SHP77 treated with DMSO at 0.1 percent for 48 hours (cell line): ENCODE measurements at places on chromosomes 1 and 21.

DNA sequence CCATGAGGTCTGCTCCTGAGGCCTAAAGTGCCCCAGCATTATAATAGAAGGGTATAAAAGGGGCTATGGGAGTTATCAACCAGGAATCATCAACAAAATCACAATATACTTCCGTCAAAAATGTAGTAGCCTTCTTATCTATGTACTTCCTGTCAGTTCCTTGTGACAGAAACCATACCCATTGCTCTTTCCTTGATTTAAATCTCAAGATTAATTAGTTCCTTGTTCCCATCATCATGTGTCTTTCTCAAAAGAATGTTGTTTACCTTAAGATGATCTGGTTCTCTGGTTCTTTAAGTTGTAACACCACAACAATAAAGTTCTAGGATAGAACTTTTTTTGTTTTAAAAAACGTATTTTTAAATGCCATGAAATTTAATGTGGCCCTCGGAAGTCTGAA is 833.3 kb downstream of the LTN1 start:
- DNase-seq = no peak

- no peak for DNase-seq
These were observed 322.5 kb downstream of the SIPA1L2 start for GRCh38 chr1:232307296-232308017.

DNA sequence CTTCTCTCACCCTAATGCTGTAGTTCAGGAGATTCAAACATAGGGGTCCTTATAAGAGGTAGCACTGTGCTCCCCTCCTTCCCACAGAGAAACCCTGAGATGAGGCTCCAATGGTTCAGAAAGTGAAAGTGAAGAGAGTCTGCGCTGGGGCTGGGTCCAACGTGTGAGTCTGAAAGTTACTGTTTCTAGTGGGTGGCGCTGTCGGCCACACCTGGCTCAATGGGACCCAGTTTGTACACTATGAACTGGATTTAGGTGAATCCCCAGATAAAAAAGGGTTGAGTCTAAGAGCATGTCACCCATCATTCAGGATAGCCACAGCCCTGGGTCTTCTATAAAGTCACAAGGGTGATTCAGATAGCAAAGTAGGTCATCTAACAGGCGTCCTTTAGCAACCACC is 2.8 kb downstream of the SMCP start:
- no peak for DNase-seq

GRCh38 chr1:71364236-71364635 is 283.4 kb upstream of the ZRANB2 start:
- DNase-seq = no peak

- no peak for DNase-seq
These were observed 51.1 kb downstream of the KCNH1 start for GRCh38 chr1:211082824-211083223.

- no peak for DNase-seq
These were observed 35.4 kb upstream of the SCMH1 start for GRCh38 chr1:41277371-41277975.

- DNase-seq = no peak
These were observed 119.6 kb downstream of the TOMM20 start for GRCh38 chr1:235009074-235009473.

- no peak for DNase-seq
These were observed 54.7 kb upstream of the EPS8L3 start for GRCh38 chr1:109818271-109818987.

DNA sequence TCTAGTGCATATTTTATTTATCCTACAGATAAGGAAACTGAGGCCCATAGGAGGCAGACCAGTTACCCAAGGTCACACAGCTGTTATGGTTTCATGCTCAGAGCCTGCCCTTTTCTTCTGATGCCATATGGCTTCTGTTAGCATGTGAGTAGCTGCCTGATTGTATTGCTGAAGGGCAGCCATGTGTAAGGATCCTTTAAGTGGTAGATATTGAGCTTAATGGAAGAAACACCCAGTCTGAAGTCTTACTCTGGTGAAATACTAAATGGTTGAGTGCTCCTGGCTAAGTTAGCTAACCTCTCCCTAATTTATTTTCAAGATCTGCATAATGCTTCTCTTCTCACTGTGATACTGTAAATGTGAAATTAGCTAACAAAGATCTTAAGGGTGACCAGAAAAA is 30.9 kb downstream of the ADAMTS5 start:
- DNase-seq = no peak

DNA sequence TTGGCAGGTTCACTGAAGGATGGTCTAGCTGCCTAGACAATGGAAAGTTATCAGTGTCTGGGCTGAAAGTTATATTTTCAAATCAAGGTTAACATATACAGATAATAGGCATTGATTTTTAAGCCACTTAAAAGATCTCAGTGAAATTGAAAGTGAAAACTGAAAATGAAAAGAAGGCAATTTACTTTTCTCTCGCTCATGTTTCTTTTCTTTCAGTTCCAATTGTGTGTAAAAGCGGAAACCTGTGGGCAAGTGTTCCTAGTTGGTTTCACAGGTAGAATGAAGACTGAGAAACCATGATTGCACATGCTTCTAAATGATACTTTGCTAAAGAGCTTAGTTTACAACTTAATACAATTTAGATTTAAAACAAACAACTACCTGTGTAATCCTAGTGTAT is 383.7 kb downstream of the ZP4 start:
- DNase-seq = no peak

DNA sequence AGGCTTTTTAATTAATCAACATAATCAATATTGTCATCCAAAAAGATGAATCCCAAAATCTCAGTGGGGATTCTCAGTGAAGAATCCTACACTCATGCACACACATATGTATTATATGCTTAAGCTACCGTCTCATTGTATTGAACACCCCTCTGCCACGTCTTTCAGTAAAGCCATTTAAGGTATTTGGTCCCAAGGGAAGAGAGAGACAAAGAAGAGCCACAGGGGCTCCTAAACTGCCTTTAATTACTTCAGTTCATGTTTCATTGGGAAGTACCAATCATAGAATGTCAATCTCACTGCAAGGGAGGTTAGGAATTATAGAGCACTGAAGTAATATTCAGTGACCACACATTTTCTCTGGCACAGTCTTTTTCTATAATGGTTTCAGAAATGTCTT is 388.6 kb upstream of the NEGR1 start:
- DNase-seq = no peak

DNA sequence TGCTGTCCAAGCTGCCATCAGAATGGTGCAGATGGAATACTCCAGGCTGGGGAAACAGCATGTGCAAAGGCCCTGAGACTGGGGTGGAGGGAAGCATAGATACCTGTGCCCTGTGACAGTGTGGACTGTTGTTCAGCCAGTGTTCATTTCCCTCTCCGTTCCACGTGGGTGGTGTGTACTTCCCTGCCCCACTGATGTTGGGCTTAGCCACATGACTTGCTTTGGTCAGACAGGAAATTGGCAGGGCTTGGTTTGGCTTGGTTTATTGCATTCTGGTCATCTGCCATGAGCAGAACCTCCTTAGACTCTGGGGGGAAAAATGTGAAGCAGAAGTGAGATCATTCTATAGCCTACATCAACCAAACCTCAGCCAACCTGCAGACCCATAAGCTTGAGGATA is 102.4 kb upstream of the IGSF21 start:
- DNase-seq = no peak

DNA sequence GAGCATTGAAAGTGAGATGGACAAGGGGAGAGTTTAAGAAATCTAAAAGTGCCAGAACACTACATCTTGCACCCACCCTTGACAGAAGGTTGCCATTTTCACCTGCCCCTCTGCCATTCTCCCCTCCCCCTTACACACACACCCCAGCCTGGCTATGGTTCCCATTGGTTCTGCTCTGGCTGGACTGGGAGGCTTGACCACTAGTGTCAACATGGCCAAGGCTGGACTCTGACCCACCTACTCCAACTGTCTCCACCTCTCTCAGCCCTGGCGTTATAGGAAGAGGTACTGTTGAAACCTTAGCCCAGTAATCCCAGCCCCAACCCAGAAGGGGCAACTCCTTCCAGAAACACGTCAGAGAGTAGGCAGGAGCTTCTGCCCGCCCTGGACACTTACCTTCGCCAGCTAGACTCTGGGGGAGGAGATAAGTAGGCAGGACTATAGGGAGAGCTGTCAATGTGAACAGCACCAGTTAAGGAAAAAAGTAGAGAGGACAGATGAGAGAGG is 4.5 kb downstream of the CRTC2 start:
- no peak for DNase-seq

GRCh38 chr1:201907621-201908020 is 18.9 kb downstream of the SHISA4 start:
- no peak for DNase-seq

DNA sequence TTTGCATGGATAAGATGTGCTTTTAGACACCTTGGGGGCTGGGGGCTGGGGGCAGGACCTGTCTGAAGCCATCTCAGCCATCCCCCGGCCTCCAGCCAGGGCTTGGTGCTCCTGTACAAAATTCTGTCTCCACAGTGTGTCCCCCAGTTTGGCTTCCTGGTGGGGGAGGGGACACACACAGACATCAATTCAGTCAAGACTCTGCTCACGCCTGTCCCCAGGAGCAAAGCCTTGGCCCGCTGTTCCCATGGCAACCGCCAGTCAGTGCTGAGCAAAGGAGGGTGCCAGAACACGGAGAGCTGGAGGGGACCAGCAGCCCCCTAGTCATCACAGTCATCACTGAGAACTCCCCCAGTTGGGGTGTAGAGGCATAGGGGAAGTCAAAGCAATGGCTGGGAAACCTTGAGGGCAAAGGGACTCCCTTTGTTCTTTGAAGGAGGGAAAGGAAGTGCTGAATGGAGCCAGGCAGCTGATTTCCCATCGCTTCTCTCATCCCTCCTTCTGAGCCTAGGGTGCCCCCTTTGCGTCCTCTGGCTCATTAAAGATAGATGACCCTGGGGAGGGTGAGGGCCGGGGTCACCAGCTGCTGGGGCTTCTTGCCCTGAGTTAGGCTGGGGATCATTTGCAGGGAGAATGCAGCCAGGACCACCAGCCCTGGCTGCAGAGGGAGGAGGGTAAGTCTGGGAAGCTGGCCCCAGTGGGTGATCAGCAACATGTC is 134.9 kb upstream of the IPO9 start:
- no peak for DNase-seq

GRCh38 chr1:15942661-15943327 is 33.1 kb downstream of the ZBTB17 start:
- no peak for DNase-seq

GRCh38 chr1:183139281-183139942 is 46.7 kb upstream of the LAMC2 start:
- DNase-seq = peak; percentile 76
